ENCODE measurements at places on chromosomes 16 and 17.

- DNase-seq: no peak
Observed at GRCh38 chr17:20706751-20707373, 127.3 kb downstream of the CDRT15L2 start.

DNA sequence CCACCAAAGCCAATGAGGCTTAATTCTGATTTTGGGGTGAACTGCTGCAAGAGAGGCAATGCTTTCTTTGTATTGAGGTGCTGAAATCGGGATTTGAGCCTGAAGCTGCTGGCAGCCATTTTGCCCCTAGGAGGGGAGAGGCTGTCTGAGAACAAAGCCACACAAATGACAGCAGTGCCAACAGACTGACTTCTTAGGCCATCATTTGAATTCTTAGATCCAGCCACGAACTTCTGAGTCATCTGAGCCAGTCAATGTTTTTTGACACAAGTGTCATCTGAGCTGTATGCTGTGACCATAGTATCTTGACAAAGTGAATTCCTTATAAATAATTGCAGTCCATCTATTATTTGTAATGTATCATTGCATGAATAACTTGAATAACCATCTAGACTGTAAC lies 29.0 kb downstream of the HYDIN start:
- DNase-seq: no peak

DNA sequence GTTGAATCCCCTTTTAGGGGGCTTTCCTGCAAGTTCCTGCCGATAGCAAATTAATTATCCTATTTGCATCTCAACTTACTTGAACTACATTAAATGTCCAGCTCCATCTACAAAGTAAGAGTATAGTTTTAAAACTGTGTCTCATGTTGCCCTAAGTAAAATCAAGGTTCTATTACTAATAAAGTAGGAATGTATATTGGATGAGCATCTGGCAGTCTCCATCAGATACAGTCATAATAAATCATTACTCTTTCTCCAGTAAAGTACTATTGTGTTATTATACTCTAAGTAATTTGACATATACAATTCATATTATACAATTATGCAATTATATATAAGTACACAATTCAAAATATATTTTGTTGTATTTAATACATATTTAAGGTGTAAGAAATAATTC lies 249.3 kb downstream of the CEP112 start:
- DNase-seq: no peak

GRCh38 chr16:10200637-10201586 lies 18.7 kb upstream of the GRIN2A start:
- DNase-seq: no peak

DNA sequence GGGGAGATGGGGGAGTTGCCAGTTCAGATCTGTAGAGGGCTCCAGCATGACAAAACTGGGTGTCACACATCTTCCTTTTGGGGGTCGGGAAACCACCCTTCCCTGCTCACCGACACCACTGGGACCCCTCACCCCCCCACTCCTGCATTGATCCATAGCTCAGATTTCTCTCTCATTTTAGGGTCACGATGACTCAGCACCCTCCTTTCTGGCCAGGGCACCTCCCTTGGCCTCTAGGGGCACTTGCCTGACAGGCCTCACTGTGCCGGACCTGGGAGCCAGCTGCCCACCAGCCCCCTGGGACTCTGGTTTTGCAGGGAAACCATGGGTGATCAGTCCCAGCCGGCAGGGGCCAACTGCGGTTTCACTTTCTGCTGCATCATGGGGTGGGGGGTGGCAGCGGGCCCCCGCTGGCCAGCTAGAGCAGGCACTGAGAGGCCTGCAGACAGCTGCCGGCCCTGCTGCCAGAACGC lies 239.4 kb downstream of the MRTFB start:
- DNase-seq: no peak

DNA sequence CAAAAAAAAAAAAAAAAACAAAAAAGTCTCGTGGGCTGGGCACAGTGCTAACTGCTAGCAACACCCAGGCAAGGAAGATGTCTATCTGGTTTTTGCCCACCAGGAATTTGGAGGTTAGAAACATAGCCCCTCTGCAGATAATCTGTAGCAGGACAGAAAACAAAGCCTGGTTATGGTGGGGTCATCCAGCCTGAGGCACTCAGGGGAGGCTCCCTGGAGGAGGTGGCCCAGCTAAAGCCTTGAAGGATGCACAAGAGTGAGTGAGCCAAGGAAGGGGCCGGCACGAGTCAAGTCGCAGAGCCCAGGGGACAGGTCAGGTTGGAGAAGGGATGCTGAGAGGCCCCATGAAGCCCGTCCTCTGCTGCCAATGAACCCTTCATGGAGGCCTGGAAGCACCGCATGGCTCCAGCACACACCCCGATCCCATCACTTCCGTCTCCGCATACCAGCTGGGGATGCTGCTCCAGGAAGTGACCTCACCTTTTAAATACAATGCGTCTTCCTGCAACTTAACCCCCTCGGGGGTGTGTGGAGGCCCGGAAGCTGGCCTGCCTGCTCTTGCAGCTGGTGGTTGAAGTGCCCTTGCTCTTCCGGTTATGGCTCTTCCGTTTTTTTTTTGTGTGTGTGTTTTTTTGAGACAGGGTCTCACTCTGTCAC lies 86.5 kb downstream of the ENGASE start:
- no peak for DNase-seq
